Tongue (tissue), 3 donors: ENCODE measurements at places on chromosomes 7 and 10. TPM values are rescaled to one million over a fixed set of nuclear protein-coding genes. Genes with fewer than 3 reads are reported as not detected.

- no peak for DNase-seq
These were observed 10.9 kb upstream of the RBP3 start for GRCh38 chr10:47337310-47337709.

DNA sequence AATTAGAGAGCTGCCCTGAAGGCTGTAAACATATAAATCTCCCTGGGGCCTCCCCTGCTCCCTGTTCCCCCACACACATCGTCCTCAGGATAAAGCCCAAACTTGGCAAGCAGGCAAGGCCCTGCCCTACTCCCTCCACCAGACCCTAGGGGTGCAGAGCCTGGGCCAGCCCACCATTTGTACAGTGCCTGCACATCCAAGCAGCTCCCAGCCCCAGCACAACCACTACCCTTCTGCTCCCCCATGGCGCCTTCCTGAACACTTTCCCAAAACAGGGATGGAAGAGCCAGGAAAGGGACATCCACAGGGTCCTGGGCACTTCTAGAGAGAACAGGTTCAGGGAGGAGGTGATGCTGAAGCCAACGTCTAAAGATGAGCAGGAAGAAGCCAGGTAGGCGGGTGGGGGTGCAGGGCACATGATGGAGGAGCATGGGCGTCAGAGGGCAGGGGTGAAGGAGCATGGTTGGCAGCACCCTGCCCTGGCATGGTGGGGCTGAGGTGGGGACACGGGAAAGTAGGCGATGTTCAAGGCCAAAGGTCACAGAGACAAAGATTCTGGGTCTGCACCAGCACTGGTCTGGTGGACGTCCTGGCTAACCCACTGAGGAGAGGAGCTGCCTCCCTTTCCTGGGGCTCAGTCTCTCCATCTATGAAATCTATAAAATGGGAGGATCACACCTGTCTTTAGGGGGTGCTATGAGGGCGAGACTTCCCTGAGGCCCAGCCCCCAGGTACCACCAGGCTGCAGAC, 140.6 kb downstream of the ARHGAP22 start:
- no peak for DNase-seq

DNA sequence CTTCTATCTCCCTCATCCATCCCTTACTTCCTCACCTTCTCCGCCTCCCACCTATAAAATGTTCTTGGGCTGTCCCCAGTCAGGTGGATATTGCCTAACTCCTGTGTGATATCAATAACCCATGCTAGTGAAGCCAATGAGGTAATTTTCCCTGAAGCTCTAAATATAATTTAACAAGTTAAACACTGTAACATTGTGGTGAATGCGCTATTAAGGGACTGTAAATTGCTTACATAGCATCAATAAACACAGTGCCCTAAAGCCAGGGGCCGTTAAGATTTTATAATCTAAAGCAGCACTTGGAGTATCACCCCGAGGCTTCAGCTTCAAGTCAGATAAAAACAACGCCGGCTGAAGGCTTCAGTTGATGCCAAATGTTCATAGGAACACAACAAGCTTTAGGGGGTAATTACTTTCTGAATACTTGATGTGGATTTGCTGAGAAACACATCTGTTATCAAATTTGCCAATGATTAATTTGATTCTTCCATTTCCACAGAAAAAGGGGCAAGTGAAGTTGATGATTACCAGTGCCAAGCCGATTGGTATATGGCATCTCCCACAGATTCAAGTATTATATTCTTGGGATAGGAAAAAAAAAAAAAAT, 138.4 kb downstream of the CREB5 start:
- DNase-seq, result no peak

GRCh38 chr7:147707926-147708325, 882.6 kb upstream of the C7orf33 start:
- DNase-seq, result peak; percentile 30

DNA sequence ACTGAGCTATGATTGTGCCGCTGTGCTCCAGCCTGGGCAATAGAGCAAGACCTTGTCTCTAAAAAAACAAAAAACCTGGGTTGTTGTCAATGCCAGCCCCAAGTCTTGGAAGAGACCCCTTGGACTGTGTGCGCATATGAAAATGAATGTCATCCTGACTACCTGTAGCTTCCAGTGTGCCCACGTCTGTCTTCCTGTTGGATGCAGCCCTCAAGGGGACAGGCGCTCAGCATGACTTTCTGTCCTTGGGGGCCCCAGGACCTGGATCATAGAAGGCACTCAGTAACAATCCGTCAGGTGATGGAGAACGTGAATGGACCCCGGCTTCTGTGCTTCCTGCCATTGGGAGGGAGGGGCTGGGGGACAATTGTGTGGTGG, 9.0 kb downstream of the PRF1 start:
- no peak for DNase-seq

DNA sequence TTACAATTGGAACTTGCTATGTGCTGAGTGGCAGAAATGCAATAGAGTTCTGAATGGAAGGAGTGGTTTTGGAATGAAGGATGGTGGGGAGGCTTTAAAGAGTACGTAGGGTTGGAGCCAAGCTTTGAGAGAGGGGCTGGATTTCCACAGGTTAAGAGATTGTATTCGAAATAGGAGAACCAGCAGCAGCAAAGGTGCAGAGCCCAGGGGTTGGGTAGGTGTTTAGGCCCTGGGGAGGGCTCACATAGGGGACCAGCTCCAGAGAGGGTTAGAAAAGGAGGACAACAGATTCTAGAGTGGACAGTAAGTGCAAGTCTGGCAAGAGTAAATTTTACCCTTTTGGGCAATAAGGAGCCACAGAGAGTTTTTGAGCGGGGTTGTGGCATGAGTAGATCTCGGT, 297.2 kb downstream of the RPS24 start:
- no peak for DNase-seq

- peak; percentile 39 for DNase-seq
These were observed 92.2 kb upstream of the EFCAB10 start for GRCh38 chr7:105673367-105674084.

GRCh38 chr10:88707429-88708155, 1.5 kb downstream of the LIPK start:
- DNase-seq, result no peak

- no peak for DNase-seq
These were observed 42.5 kb upstream of the KMT2E start for GRCh38 chr7:104971290-104972071.

DNA sequence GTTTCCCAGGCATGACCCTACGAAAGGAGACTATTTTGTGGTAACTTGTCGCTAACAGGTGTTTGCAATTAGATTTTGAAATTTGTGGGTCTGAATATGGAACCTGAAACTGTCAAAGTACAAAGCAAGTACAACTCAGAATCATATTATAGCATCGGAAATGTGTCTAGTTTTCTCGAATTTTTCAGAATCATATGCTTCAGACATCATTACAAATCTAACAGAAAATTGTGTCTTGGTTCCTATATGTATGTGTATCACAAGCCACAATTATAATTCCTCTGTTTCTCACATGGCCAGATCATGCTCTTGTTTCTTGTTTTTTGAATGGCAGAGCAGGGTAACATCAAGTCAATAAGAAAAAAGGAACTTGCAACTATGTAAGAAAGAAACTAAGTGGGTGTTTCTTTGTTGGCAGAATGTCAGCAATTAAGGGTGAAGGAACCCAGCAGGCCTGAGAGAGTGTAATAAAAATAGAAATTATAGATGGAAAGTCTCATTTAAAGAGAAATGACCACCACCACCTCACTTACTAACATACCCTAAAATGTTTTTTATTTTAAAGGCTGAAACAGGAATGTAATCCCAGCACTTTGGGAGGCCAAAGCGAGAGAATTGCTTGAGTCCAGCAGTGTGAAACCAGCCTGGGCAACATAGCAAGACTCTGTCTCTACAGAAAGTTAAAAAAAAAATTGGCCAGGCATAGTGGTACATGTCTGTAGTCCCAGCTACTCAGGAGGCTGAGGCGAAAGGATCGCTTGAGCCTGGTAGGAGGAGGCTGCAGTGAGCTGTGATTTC, 51.3 kb downstream of the PRTFDC1 start:
- peak; percentile 55 for DNase-seq

DNA sequence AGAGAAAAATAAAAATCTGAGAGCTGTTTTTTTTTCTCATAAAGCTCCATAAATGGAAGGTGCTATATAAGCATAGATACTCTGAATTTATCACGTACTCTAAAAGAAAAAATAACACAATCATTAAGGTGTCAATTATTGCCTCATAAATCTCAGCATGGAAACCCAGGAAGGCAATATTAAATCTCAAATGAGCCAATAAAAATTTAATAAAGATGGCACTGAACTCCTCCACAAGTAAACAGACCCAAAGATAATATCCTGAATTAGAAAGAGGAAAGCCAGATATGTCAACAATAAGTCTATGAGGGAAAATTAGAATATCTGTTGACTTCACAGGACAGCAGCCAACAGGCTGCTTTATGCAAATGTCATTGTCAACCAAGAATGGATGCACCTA, 66.5 kb downstream of the CDK6 start:
- no peak for DNase-seq

DNA sequence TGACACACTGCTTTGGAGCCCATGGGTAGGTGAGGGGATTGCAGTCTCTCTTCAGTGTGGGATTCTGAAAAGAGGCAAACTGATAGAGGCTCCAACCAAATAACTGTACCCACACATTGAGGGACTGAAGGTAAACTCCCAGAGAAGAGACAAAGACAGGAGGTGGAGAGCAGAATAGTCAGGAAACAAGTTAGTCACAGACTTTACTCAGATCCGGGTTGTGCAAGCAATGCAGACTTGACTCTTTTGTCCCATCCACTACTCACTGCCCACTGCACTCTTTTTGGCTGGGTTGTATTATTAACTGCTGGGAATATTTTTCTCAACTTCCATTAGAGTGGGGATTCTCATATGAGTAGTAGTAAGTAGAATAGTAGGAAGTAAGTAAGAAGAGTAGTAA, 152.7 kb downstream of the NRG3 start:
- no peak for DNase-seq

DNA sequence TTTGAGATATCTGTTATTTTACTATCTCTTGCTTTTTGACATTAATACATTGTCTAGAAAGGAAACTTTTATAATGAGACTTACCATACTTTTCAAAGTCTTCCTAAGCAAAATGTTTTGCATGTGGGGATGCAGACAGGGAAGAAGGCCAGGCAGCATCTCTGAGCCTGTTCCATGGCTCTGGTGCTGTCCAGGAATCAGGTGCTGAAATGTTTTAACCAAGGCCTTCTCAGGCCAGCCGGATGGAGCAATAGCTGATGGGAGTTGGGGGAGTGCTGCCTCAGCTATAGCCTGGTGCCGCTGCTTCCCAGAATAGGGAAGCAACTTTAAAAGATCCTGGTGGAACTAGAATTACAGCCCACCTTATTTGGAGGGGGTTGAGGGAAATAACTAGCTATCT, 38.5 kb downstream of the CRTAC1 start:
- peak; percentile 67 for DNase-seq

GRCh38 chr10:104434601-104435000, 81.0 kb downstream of the CFAP58 start:
- DNase-seq, result no peak

DNA sequence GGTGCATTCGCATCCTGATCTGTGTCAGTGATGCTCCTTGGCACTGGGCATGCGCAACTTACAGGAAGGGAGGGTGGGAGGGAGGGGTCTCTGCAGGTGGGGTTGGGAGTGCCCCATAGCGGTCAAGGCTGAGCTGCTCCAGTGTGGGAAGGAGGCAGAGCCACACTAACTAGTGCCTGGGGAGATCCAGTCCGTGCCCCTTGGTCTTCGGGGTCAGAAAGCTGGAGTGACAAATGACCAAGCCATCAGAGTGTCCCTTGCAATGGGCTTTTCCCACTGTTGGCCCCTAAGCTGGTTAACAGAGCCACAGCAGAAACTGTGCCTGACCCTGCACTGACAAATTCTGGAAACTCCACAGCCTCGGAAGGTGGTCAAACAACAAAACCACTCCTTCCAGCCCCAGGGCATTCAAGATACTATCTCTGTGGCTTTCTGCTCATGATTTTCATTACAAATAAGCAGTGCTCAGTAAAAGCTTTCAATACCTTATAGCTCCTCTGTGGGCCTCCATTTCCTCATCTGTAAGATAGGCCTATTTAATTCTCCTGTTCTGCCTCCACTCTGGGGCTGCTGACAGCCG, 138.1 kb upstream of the UNC5B start:
- DNase-seq, result no peak

GRCh38 chr10:52314822-52315552, 906 bp downstream of the DKK1 start:
- no peak for DNase-seq

- no peak for DNase-seq
These were observed 61.5 kb upstream of the ELMO1 start for GRCh38 chr7:37510043-37510634.

GRCh38 chr10:46304062-46304461, 17.3 kb downstream of the ANTXRL start:
- DNase-seq, result no peak

DNA sequence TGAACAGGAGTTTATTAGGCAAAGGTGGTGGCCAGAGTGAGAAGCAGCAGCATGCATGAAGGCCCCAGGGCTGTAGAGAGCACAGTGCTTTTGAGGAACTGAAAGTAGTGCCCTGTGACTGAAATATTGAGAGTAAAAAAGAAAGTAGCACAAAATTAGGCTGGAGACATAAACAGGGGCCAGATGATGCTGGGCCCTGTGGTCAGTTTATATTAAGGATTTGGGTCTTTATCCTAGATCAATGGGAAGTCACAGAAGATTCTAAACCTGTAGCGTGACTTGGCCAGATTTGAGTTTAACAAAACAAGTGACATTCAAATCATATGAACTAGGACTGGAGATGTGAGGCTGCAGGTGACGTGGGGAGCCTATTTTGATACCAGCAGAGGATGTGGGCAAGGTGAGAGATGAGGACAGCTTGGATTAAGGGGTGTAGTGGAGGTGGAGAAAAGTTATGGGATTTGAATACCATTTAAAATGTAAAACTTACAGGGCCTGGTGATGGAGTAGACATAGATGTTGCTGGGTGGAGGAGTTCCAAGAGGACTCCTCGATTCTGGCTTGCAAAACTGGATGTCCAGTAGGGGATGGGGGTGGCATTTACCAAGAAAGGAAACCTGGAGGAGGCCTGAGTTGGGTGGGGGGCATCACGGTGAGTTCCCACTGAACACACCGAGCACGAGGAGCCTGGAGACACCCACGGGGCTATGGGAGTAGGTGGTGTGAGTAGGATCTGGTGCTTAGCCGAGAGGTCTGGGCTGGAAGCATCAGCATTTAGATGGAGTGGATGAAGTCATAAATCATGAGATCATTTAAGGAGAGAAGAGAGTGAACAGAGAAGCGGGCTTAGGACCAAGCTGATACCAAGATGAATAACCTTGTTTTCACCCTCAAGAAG, 52.8 kb downstream of the HHEX start:
- DNase-seq, result no peak

GRCh38 chr7:82678259-82678658, 234.7 kb upstream of the CACNA2D1 start:
- DNase-seq, result no peak

DNA sequence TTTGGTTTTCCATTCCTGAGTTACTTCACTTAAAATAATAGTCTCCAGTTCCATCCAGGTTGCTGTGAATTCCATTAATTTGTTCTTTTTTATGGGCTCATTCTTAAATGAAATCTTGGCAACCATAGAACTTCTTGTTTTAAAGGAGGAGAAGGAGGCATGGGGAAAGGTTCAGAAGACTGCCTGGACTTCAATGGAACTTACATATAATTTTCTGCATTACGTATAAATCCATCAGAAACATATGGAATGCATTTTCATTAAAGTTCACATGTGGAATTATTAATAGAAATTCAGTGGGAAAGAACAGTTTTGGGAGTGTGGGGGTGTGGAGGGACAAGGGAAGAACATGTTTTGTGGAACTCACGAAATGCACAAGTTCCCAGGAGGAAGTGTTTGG, 176.6 kb upstream of the PRKCQ start:
- DNase-seq, result no peak

Gene MASTL
- 10.1 TPM for total RNA-seq

Gene ATOH7
- 0.82 TPM for total RNA-seq

Gene SFXN2
- 7.0 TPM for total RNA-seq

Gene YAE1
- 21.8 TPM for total RNA-seq

Gene AKR1C2
- total RNA-seq, result 2.8 TPM

Gene GIMAP2
- total RNA-seq, result 14.8 TPM

Gene PTPN20
- total RNA-seq, result 3.0 TPM

Gene CDC123
- total RNA-seq, result 57.7 TPM
